ENCODE measurements at places on chromosomes 4 and X.

- DNase-seq = no peak
Measured at GRCh38 chrX:33183361-33183760, 28.0 kb downstream of the DMD start.

GRCh38 chr4:22490718-22491315 is 25.0 kb downstream of the ADGRA3 start:
- DNase-seq = no peak

DNA sequence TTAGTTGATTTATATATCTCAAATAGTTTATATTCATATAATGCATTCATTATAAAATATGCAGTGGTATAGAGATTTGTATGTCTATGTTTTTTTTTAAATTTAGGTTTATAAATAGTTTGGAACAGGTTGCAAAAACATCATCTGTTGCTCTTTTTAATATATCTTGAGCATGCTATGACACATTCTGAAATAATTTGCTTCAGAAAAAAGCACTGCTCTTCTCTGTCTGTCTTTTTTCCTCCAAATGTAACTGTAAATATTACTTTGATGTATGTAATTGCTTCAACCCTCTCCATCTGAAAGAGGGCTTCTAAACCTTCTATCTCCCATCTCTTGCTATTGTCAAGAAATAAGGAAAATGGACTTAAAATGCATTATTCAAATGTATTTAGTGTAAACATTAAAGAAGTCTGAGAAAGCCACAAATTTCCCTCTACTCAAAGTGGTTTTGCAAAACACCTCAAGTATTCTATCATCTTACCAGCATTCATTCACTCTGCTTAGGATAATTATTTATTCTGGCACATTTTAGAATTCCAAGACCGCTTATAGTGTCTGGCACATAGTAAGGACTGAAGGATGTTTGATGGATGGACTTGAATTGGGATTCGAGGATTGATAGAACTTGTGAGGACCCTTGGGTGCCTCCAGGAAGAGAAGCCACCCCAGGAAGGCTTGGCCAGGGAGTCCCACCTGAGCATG is 87.8 kb downstream of the CLNK start:
- no peak for DNase-seq

- peak; percentile 37 for DNase-seq
Measured at GRCh38 chr4:54543088-54543795, 114.5 kb upstream of the KIT start.

GRCh38 chr4:108072300-108072699 is 82.6 kb downstream of the HADH start:
- DNase-seq = no peak

DNA sequence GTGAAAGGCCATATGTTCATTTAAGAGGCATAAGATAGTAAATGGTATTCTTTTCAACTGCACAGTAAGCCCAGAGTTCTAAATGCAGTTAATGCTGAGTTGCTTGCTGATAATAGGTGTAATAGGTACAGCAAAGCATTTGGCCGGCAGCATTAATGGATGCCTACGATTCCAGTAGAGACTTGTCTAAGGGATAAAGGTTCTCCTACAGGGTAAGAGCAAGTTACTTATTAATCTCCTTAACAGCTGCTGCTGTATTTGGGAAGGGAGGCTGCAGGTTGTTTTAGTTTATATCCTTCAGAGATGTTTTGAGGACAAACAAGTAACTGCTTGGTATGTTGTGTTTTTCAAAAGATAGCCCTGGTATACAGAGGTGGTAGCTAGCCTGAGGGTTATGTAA is 16.8 kb downstream of the TSPAN7 start:
- DNase-seq = peak; percentile 1

GRCh38 chrX:40709395-40709794 is 25.9 kb downstream of the MED14 start:
- no peak for DNase-seq

DNA sequence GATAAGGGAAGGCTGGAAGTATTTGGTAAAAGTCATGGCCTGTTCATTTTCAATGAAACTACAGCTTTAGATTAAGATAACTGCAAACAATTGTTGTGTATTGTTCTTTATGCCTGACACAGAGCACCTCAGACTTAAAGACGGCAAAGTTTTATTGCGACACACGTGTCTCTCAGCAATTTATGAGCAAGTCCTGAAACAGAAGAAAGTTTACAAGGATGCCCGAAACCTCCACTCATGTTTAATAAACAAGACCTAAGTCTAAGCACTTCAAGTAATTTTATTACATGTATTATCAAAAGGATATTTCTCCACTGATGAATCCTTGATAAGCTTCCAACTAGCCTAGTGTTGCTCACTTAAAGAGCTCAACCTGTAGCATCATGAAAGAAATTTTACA is 51.0 kb downstream of the DHX15 start:
- DNase-seq = no peak

GRCh38 chrX:69179380-69179911 is 14.2 kb upstream of the PJA1 start:
- peak; percentile 23 for DNase-seq

DNA sequence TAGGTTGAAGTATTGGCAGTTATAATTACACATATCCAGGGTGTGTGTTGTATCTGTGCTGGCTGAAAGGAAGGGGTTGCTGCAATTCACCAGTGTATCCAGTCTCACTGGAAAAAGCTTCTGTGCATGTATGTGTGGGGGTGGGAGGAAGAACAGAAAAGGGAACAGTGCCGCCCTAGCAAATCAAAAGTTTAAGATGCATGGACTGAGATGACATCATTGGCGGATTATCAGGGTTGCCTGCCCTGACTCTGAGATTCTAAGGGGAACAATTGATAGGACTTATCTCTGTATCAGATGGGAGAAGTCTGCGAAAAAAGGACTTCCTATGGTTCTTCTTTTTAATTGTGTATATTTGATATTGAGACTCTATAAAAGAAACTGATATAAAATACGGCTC is 3.5 kb downstream of the SLC25A43 start:
- DNase-seq = no peak

DNA sequence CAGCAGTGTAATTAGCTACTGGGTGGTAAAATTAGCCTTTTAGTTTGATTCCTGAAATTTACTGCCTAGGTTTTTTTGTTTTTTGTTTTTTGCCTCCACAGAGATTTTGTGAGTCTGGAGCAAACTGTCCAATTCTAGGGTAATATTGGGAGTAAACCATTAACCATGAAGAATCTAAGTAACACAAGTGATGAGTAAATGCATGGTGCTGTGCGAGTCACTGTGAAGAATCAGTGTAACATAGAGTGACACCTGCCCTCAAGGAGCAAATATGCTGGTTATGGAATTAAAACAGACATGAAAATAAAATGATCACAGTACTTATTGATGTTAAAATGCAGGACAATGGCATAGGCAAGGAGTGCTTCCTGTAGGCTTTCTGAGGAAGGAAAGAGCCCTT is 60.1 kb downstream of the LRP2BP start:
- DNase-seq = peak; percentile 68

DNA sequence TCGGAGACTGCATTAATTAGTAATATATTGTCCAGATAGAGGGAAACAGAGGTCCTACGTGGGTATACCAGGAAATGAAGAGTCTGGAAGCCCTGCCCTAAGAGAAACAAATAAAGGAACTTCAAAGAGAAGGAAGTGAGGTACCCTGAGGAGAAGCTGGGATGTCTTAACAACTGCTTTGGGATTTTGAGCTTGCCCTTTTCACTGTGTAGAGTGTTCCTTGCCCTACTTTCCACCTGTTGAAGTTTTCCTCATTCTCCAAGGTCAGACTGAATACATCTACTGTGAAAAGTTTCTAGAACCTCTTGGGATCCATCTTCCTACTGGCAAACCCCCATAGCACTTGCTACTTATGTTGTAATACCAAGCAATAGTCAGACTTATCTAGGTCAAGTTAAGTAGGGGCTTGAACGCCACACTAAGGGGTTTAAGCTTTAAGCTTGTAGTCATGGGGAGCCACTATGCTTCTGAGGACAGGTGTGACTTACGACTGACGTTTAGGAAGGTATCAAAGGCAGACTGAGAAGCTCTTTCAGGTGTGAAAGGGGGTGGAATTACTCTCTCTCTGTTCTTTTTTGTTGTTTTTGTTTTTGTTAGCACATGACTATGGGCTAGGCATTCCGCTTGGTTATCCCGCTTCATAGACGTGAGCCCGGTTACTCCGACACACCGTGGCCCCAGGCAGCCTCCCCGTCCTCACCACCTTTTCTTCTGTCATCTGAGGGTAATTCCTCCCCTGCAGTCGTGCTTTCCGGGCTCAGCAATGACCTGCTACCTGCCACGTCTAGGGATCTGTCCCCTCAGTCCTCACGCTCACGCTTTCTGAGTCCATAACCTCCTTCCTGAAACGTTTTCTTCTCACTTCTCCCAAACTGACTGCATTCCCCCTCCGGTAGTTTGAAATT is 959 bp upstream of the REST start:
- no peak for DNase-seq

- no peak for DNase-seq
Measured at GRCh38 chrX:65750674-65751469, 83.4 kb downstream of the MSN start.

DNA sequence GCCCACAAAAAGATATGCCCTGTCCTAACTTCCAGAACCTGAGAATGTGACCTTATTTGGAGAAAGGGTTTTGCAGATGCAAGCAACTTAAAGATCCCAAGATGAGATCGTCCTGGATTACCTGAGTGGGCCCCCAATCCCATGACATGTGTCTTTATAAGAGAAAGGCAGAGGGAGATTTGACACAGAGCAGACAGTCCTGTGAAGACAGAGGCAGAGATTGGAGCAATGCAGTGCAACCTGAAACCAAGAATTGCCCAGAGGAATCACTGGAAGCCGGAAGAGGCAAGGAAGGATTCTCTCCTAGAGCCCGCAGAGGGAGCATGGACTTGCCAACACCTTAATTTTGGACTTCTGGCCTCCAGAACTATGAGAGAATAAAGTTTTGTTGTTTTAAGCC is 171.5 kb downstream of the SMIM20 start:
- DNase-seq = peak; percentile 23

GRCh38 chr4:119025420-119025819 is 110.2 kb upstream of the MYOZ2 start:
- DNase-seq = peak; percentile 73

GRCh38 chrX:82370978-82371646 is 1137.0 kb upstream of the POU3F4 start:
- DNase-seq = no peak

- no peak for DNase-seq
Measured at GRCh38 chr4:161505141-161505540, 658.7 kb downstream of the FSTL5 start.

DNA sequence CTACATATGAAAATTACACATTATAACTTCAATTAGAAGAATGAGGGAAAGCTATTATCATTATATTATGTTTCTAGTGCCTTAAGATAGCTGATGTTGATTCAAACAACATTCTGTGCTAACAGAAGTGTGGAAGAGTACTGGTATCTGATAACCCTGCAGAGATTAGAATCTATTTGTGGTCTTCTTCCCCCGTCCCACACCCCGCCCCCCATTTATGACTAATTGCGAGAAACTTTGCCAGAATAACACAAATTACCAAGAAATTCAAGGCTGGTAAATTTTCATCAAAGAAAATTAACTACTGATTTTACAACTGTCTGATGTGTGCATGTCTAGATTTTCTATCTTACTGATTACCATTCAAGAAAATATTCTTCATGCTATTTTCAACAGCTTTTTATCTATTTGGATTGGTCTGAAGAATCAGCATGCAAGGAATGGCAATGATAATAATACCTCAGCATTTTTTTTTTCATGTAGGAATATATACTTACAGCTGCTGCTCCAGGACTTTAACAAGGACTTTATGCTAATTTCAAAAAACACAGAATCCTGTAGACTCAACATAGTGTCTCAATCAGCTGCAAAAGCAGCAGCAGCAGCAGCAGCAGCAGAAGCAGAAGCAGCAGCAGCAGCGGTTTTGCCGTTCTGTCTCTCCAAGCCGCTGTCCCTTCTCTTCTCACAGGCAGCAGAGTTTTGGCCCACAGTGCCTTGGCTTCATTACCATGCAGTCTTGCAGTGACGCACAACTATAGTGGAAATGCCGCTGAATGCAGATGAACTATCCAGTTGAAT is 126.7 kb downstream of the FRYL start:
- no peak for DNase-seq

- DNase-seq = no peak
Measured at GRCh38 chrX:79065696-79066095, 78.8 kb upstream of the GPR174 start.

Data from kidney tubule cell (primary cell).